ENCODE measurements at places on chromosomes 12 and 14. TPM values are rescaled to one million over a fixed set of nuclear protein-coding genes. Genes with fewer than 3 reads are reported as not detected.
A peak's percentile ranks its signal among the peaks of the same experiment; 100 is the strongest.

SALL2 gene
- 5.1 TPM for total RNA-seq

SLC24A4 gene
- total RNA-seq, result 0.16 TPM

ATN1 gene
- 137 TPM for total RNA-seq

MYF5 gene
- not detected for total RNA-seq

SPX gene
- total RNA-seq, result not detected

SLC25A47 gene
- total RNA-seq, result 0.30 TPM

ASIC1 gene
- total RNA-seq, result 1.6 TPM

ANG gene
- total RNA-seq, result 21.2 TPM

GPRC5D gene
- total RNA-seq, result 2.2 TPM

GPR162 gene
- 2.1 TPM for total RNA-seq

DNA sequence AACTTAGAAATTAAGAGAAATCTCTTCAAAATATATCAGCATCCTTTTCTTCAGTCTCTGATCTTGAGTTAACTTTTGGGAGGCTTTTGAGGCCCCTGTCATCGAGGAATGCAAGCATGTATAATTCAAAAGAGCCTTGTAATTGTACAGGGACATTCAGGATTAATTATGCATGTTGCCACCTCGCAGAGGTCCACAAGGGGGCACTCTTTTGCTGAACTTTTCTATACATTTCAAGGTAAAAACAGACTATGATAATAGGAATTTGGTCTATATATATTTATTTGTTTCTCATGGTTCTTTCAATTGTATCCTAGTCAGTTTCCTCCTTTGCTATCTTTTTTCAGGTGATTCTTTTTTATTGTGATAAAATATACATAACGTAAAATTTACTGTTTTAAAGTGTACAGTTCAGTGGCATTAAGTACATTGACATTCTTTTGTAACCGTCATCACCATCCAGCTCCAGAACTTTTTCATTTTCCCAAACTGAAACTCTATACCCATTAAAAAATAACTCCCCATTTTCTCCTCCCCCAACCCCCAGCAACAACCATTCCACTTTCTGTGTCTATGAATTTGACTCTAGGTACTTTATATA lies 47.0 kb upstream of the SLC2A13 start:
- no peak overlapping the region for H3K4me3 ChIP-seq
- peaks cover 7% of the 10 kb centered on the region for H3K4me1 ChIP-seq
- no peak overlapping the region for H3K27ac ChIP-seq

GRCh38 chr14:39365354-39365753 lies 66.9 kb downstream of the FBXO33 start:
- H3K27me3 ChIP-seq, result no peaks in the 10 kb centered on the region
- H3K4me3 ChIP-seq, result no peak overlapping the region
- peaks cover 13% of the 10 kb centered on the region for H3K36me3 ChIP-seq

- DNase-seq, result peak; percentile 92
- peak overlapping the region; percentile 71 for H3K4me3 ChIP-seq
- peaks cover 59% of the 10 kb centered on the region for H3K4me1 ChIP-seq
These were observed 92.1 kb downstream of the NINJ2 start for GRCh38 chr12:570921-571794.

DNA sequence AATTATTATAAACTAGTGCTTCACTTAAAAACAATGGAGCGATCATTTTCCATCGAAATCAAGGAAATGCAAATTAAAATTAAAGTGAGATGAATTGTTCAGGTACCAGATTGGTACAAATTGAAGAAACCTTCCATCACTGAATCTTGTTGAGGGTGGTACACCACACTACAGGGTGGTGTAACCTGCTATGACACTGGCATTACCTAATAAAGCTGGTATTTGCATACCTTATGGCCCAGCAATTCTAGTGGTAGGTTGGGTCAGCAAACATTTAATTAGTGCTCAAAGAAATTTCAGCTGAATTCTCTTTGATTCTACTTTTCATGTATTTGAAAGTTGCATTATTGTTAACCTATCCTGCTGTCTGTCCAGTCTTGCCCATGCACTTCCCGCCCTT lies 9.2 kb downstream of the TIGAR start:
- H3K27ac ChIP-seq, result no peak overlapping the region
- no peak overlapping the region for H3K4me3 ChIP-seq
- DNase-seq, result no peak
- no peaks in the 10 kb centered on the region for H3K4me1 ChIP-seq
- H3K27me3 ChIP-seq, result no peaks in the 10 kb centered on the region

DNA sequence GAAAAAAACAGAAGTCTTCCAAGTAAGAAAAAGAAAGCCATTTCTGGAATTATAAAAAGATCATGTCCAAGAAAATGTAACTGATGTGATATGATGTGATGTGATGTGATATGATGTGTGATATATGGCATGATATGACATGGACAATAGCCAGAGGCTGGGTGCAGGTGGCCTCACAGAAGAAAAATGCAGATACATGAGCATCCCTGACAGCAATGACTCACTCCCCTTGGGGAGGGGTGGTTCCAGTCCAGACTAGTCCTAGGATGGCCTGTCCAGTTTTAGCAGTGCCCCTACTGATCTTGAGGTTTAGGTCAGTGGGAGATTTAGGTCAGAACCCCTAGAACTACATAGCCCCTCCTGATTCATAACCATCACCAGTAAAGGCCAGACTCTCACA lies 3.5 kb upstream of the RHOJ start:
- no peaks in the 10 kb centered on the region for H3K36me3 ChIP-seq
- H3K27ac ChIP-seq, result no peak overlapping the region
- no peak overlapping the region for H3K4me3 ChIP-seq
- peaks cover 6% of the 10 kb centered on the region for H3K4me1 ChIP-seq
- DNase-seq, result no peak

GRCh38 chr12:97985834-97986233 lies 523.2 kb downstream of the RMST start:
- no peak overlapping the region for H3K27ac ChIP-seq
- DNase-seq, result no peak
- H3K4me3 ChIP-seq, result no peak overlapping the region
- no peaks in the 10 kb centered on the region for H3K4me1 ChIP-seq
- no peaks in the 10 kb centered on the region for H3K36me3 ChIP-seq

GRCh38 chr12:10562306-10562933 lies 51.0 kb downstream of the MAGOHB start:
- no peaks in the 10 kb centered on the region for H3K4me1 ChIP-seq
- no peak overlapping the region for H3K27ac ChIP-seq

- H3K36me3 ChIP-seq, result no peaks in the 10 kb centered on the region
- H3K27ac ChIP-seq, result no peak overlapping the region
- DNase-seq, result no peak
- no peaks in the 10 kb centered on the region for H3K27me3 ChIP-seq
These were observed 10.1 kb downstream of the LTB4R start for GRCh38 chr14:24321212-24321975.

DNA sequence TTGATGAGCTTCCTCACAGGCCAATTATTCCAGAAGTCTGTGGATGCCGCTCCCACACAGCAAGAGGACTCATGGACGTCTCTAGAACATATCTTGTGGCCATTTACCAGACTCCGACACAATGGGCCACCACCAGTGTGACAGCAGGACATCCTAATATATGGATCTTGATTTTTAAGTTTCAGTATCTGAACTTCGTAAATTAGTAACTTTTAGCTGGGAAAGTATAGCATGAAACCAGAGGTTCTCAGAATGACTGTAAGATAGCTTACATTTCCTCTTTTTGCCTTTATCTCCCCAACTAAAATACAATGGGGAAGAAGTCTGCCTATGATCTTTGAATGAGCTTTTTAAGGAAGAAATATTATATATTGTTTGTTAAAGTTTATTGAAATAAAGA lies 87.0 kb downstream of the DNAI7 start:
- H3K27ac ChIP-seq, result no peak overlapping the region
- DNase-seq, result no peak
- H3K27me3 ChIP-seq, result no peaks in the 10 kb centered on the region

- H3K36me3 ChIP-seq, result no peaks in the 10 kb centered on the region
- H3K4me3 ChIP-seq, result no peak overlapping the region
These were observed 21.4 kb upstream of the PPP4R4 start for GRCh38 chr14:94152676-94153075.

- no peak overlapping the region for H3K4me3 ChIP-seq
- no peak for DNase-seq
- no peaks in the 10 kb centered on the region for H3K27me3 ChIP-seq
- no peaks in the 10 kb centered on the region for H3K36me3 ChIP-seq
- H3K27ac ChIP-seq, result no peak overlapping the region
These were observed 299.2 kb downstream of the GLT1D1 start for GRCh38 chr12:129152351-129153104.

DNA sequence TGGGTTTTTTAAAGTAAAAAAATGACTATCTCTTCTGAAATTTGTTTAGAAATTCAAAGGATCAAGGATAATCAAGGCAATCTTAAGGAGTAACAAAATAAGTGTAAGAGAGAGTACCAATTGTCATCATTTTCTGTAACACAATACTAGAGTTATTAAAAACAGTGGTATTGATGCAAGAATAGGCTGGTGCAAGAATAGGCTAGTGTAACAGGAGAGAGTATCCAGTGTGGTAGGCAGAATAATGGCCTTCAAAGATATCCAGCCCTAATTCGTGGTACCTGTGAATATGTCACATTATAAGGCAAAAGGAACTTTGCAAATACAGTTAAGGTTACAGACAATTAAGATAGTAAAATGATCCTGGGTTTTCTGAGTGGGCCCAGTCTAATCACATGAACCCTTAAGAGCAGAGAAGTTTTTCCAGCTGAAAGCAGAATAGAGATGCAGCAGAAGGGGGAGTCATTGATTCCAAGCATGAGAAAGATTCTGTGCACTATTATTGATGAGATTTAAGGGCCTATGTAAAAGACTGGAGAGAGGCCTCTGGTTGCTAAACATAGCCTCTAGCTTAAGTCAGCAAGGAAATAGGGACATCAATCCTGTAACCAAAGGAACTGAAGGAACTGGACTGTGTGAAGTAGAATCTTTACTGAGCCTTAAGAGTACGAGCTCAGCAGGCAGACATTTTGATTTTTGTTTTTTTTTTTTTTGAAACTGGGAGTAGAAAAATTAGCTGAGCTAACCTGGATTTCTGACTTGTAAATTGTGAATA lies 134.1 kb downstream of the GPHN start:
- no peaks in the 10 kb centered on the region for H3K36me3 ChIP-seq
- no peaks in the 10 kb centered on the region for H3K4me1 ChIP-seq
- no peak overlapping the region for H3K27ac ChIP-seq
- no peak overlapping the region for H3K4me3 ChIP-seq
- H3K27me3 ChIP-seq, result no peaks in the 10 kb centered on the region

DNA sequence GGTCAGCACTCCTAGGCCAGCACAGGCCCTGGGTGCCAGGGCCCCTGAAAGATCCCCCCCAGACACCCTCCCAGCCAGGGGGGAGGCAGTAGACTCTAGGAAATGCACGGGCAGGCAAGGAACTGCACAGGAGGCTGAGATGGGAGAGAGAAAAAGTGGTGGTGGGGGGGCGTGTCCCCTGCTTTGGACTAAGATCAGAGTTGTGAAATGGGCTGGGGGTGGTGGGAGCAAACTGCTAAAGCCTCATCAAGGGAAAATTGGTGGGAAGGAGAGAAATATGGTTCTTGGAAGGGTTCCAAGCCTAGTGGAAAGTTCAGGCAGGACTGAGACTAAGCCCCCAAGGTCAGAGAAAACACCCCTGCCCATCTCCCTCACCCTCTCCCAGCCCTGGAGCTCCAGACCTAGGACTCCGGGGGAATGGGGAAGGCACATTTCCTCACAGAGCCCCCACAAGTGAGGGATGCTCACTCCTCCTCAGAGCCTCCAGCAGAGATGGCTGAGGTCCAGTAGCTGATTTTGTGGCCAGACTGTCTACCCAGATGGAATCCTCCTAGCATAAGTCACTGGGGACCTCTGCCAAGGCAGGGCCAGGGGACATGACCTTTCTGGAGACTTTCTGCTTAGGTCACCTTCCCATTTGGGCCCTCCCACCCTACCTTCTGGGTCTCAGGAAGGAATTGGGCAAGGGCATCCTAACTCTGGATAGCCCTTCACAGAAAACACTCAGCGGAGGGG lies 29.8 kb downstream of the FIGNL2 start:
- peaks cover 36% of the 10 kb centered on the region for H3K4me1 ChIP-seq
- peaks cover 39% of the 10 kb centered on the region for H3K27me3 ChIP-seq
- no peak for DNase-seq
- no peak overlapping the region for H3K27ac ChIP-seq
- no peaks in the 10 kb centered on the region for H3K36me3 ChIP-seq

DNA sequence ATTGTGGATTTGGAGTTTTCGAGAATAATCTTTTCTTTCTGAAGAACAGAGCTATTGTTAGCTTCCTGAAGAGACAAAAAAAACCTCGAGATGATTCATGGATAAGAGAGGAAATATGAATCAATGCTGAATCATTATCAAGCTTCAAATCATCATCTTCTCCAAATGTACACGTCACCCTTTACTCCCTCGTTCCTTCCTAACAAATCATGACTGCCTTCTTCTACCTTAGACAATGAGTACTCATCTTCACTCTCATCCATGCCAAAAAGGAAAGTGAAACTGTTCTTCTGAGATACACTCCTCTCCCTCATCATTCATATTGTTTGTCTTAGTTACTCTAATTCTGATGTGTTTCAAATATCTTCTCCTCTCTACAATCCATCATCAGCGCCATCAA lies 1115.8 kb upstream of the ATXN7L3B start:
- no peak overlapping the region for H3K27ac ChIP-seq
- H3K36me3 ChIP-seq, result no peaks in the 10 kb centered on the region
- no peak overlapping the region for H3K4me3 ChIP-seq
- no peak for DNase-seq
- H3K4me1 ChIP-seq, result no peaks in the 10 kb centered on the region

- H3K4me3 ChIP-seq, result no peak overlapping the region
- H3K27ac ChIP-seq, result no peak overlapping the region
- no peak for DNase-seq
These were observed 1365.7 kb downstream of the AACS start for GRCh38 chr12:126430921-126431320.

- peak within 1 kb of the TSS; percentile 98 for H3K27ac ChIP-seq
- H3K4me3 ChIP-seq, result peak within 1 kb of the TSS; percentile 91
- no peaks in the 10 kb centered on the region for H3K36me3 ChIP-seq
- H3K27me3 ChIP-seq, result no peaks in the 10 kb centered on the region
- peak; percentile 86 for DNase-seq
These were observed at the start of gene CKAP4 for GRCh38 chr12:106247674-106248311. Gene CKAP4, minus strand, starts transcription at chr12:106248020. Its CDS starts 169 bp downstream, at chr12:106247851.

DNA sequence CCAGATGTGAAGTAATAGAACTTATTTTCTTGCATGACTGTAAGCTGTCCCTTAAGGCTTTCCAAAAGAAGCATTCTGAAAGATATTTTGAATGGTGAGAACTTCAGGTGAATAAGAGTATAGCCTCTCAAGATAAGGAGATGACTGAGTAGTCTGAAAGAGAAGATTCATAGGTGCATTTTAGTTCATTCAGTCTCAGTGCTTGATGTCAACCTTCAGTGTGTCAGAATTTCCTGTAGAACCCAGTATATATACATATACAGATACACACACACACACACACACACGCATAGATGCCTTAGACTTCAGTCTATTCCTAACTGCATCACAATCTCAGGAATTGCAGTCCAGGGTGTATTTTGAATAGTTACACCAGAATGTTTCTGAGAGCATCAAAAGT lies 7.4 kb downstream of the BICDL1 start:
- H3K36me3 ChIP-seq, result no peaks in the 10 kb centered on the region
- H3K27me3 ChIP-seq, result peaks cover 3% of the 10 kb centered on the region
- no peak overlapping the region for H3K4me3 ChIP-seq
- DNase-seq, result no peak

Data from suprapubic skin (tissue), 4 donors.